ENCODE measurements at places on chromosomes 6 and 20.

DNA sequence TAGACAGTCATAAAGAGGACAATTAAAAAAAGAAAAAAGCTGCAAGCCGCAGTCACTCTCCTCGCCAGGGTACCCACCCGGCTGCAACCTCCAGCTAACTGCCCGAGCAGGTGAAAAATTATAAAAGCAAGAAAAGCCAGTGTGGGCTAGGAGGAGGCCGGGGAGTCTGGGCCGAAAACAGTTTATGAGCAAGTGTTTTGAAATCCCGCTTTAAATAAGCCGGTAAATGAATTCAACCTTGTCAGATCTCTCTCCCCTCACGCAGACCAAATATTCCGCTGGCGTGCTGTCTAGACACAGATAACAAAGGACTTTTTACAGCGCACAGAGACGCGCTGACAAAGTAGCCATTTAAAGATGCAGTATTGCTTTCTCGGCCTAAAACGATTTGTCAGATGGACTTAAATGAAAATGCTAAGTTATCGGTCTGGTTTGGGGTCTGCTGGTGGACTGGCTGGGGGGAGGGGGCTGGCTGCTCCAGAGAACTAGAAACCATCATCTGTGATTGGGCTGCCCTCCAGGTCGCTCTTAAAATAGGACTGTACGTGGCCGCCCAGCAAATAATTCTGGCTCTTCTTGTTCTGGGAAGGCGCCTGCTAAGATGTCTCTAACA lies 24.6 kb downstream of the PMEPA1 start:
- DNase-seq: no peak

DNA sequence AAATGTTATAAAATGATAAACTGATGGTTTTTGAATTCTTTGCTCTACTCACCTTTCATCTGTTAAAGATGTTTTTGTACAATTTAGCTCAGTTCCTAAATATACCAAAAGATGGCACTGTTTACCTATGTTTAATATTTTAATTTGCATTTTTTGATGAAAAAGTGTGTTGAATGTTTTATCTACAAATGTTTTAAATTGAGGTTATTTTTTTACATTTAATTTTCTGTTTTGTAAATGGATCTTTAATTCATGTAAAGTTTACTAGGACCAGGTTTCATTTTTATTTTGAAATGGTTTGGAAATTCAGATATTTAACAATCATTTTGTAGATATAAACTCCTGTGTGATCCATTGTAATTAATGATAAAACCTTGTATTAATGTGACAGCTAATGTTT lies 30.0 kb downstream of the CDKAL1 start:
- no peak for DNase-seq

- no peak for DNase-seq
Observed at GRCh38 chr6:34746104-34746846, 11.0 kb upstream of the SNRPC start.

- DNase-seq: peak; percentile 31
Observed at GRCh38 chr6:132812255-132812732, 2.1 kb upstream of the RPS12 start.

- no peak for DNase-seq
Observed at GRCh38 chr6:97038437-97038836, 113.9 kb downstream of the KLHL32 start.

- no peak for DNase-seq
Observed at GRCh38 chr6:79030023-79030422, 48.0 kb downstream of the PHIP start.

DNA sequence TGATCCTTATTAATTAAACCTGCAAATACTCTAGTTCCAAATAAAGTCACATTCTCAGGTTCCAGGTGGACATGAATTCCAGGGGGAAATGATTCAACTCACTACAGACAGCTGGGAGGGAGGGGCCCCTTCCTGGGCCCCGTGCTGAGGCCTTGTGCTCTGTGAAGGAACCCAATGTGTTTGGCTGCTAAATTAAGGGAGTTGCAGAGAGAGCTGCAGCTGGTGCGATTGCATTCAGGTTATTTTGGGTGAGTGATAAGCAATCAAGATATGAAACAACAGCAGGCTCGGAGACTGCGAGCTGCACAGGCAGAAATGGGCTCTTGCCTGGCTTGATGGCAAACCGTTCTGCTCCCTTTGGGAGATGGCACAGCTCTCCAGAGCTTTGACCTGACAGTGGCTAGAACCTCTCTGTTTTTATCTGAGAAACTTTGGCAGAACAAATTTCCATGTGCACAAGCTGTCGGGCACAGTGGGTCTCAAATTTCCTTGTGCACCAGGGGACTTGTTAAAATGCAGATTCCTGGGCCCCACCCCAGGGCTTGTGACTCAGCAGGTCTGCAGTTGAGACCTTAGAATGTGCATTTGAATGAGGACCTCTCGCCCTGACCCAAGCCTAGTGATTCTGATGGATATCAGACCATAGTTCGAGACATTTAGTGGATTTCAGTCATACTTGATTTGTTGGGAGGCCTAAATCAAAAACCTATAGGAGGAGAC lies 9.8 kb downstream of the MAPK13 start:
- DNase-seq: no peak

All from right lung (tissue), 10 donors.